ENCODE measurements at places on chromosomes 6 and 20. TPM values are rescaled to one million over a fixed set of nuclear protein-coding genes. Genes with fewer than 3 reads are reported as not detected.

GRCh38 chr6:157560691-157561413, 179.9 kb downstream of the ZDHHC14 start:
- no peak for DNase-seq

- H3K36me3 ChIP-seq = peaks cover 64% of the 10 kb centered on the region
- DNase-seq = no peak
- no peak overlapping the region for H3K27ac ChIP-seq
- no peaks in the 10 kb centered on the region for H3K27me3 ChIP-seq
- no peaks in the 10 kb centered on the region for H3K4me1 ChIP-seq
These were observed 15.2 kb downstream of the GTPBP2 start for GRCh38 chr6:43613721-43614395.

GRCh38 chr6:72916298-72916697, 294.4 kb downstream of the KCNQ5 start:
- no peak overlapping the region for H3K4me3 ChIP-seq
- H3K36me3 ChIP-seq = no peaks in the 10 kb centered on the region
- no peaks in the 10 kb centered on the region for H3K4me1 ChIP-seq
- no peak overlapping the region for H3K27ac ChIP-seq
- DNase-seq = no peak

DNA sequence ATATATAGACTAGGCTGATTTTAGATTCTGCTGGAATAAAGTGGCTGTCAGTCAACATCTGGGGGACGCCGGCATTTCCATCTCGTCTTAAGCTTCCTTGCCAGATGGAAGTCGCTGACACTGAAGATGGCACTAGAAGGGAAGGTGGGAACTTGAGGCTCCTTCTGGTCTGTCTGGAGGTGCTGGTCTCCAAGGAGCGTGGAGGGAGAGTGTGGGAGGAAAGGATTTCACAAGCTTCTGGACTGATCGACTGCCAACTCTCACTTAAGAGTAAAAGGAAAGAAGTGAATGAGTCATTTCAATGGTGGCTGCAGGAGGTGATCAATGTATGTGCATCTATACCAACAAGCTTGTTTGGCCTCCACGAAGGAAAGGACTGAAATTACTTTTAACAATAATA, 40.4 kb downstream of the DUSP22 start:
- DNase-seq = no peak
- peaks cover 37% of the 10 kb centered on the region for H3K4me1 ChIP-seq
- no peaks in the 10 kb centered on the region for H3K36me3 ChIP-seq
- H3K27ac ChIP-seq = no peak overlapping the region
- no peak overlapping the region for H3K4me3 ChIP-seq

- no peaks in the 10 kb centered on the region for H3K27me3 ChIP-seq
- H3K4me1 ChIP-seq = no peaks in the 10 kb centered on the region
- H3K4me3 ChIP-seq = no peak overlapping the region
These were observed 127.6 kb downstream of the MAP3K7 start for GRCh38 chr6:90459225-90459758.

- H3K27me3 ChIP-seq = no peaks in the 10 kb centered on the region
- peaks cover 26% of the 10 kb centered on the region for H3K4me1 ChIP-seq
- peaks cover 9% of the 10 kb centered on the region for H3K36me3 ChIP-seq
- H3K27ac ChIP-seq = no peak overlapping the region
These were observed 3.8 kb downstream of the AAR2 start for GRCh38 chr20:36240076-36240475.

GRCh38 chr20:25619514-25619913, 4.3 kb downstream of the NANP start:
- H3K36me3 ChIP-seq = peaks cover 8% of the 10 kb centered on the region
- peaks cover 6% of the 10 kb centered on the region for H3K4me1 ChIP-seq
- no peak for DNase-seq
- H3K27ac ChIP-seq = no peak overlapping the region

DNA sequence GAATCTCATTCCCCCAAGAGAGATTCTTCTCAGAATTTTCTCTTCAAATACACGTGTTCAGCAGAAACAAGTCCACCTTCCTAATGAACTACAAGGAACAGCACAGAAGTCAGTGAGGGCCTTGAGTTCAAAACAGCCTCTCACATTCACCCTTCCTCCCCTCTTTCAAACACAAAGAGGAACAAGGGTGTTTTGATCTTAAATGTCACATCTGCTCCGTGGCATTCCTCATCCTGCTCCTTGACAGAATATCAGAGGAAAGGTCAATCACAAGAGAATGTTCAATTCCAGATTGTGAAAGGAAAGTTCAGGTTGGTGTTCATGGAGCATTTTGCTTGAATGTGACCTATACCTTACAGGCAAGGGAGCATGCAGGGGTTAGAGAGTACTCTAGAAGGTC, 35.6 kb upstream of the FAM210B start:
- no peaks in the 10 kb centered on the region for H3K36me3 ChIP-seq
- H3K27ac ChIP-seq = no peak overlapping the region
- no peak for DNase-seq

GRCh38 chr6:148674306-148674705, 72.5 kb upstream of the UST start:
- no peaks in the 10 kb centered on the region for H3K27me3 ChIP-seq
- H3K4me1 ChIP-seq = no peaks in the 10 kb centered on the region
- no peaks in the 10 kb centered on the region for H3K36me3 ChIP-seq
- no peak overlapping the region for H3K4me3 ChIP-seq
- no peak for DNase-seq

DNA sequence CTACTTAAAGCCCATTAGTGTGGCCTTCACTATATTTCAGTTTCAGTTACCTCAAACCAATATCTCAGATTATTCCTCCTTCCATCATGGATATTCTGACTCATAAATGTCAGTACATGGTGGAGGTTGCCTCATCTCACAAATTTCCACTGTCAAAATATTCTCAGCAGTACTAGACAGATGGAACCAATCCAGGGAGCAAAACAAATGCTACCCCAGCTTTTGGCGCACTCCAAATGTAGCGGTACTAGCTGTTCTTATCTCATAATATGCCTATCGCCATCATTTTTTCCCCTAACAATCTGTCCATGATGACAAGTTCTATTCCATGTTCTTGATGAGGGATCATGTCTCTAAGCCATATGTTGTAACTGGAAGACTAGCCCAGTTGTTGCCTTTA, 1026.1 kb downstream of the KIF16B start:
- H3K4me3 ChIP-seq = no peak overlapping the region
- no peaks in the 10 kb centered on the region for H3K4me1 ChIP-seq
- no peak for DNase-seq
- no peaks in the 10 kb centered on the region for H3K36me3 ChIP-seq
- H3K27ac ChIP-seq = no peak overlapping the region

DNA sequence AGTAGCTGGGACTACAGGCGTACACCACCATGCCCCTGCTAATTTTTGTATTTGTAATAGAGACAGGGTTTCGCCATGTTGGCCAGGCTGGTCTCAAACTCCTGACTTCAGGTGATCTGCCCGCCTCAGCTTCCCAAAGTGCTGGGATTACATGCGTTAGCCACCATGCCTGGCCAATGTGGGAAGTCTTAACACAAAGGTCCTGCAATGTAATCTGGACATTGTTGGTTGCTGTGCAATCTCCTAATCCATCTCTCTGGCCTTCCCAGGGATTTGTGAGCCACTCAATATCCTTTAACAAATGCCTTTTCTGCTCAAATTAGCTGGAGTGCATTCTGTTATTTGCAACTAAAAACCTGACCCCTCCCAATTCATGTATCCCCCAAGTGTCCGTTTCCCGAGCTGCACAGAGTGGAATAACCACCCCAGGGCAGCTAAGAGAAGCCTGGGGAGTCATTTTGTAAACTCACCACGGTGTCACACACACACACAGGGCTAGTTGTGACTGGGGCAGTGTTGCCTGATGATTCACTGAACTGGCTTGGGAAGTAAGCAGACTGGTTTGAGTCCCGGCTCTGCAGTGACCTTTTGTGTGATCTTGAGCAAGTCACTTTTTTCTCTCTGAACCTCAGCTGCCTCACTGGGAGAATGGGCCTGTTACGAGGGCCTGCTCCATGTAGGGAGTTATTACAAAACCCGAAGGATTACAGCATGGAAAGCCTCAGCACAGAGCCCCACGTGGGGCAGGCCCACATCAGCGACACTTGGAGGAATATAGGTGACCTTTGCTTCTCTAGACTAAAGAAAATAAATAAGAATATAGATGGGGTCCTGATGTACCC, 152.3 kb downstream of the ZMYND8 start:
- no peak overlapping the region for H3K4me3 ChIP-seq
- peaks cover 10% of the 10 kb centered on the region for H3K36me3 ChIP-seq
- DNase-seq = no peak
- no peaks in the 10 kb centered on the region for H3K27me3 ChIP-seq
- H3K4me1 ChIP-seq = peaks cover 3% of the 10 kb centered on the region

GRCh38 chr6:44485601-44486401, 98.3 kb downstream of the CDC5L start:
- no peak overlapping the region for H3K4me3 ChIP-seq
- no peak overlapping the region for H3K27ac ChIP-seq
- H3K27me3 ChIP-seq = no peaks in the 10 kb centered on the region
- H3K36me3 ChIP-seq = no peaks in the 10 kb centered on the region
- no peak for DNase-seq
- peaks cover 5% of the 10 kb centered on the region for H3K4me1 ChIP-seq

DNA sequence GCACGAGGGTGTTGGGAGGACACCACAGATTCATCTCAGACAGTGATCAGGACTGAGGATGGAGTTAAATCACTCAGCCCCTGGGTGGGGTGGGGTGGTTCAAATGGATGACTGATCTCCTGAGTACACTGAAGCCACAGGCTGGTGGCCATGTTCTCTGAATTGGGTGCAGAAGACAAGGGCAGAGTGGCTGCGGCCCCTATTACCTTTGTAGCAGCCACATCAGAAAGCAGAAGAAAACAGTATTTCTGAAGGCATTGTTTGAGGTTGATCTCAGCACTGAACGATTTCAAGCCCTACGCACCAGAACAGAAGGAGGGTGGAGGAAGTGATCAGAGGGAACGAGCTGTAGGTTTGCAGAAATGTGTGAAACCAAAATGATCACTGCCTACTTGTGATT, 71.6 kb downstream of the SH3BGRL2 start:
- H3K27ac ChIP-seq = no peak overlapping the region
- DNase-seq = no peak
- H3K27me3 ChIP-seq = no peaks in the 10 kb centered on the region
- no peaks in the 10 kb centered on the region for H3K36me3 ChIP-seq
- no peak overlapping the region for H3K4me3 ChIP-seq

DNA sequence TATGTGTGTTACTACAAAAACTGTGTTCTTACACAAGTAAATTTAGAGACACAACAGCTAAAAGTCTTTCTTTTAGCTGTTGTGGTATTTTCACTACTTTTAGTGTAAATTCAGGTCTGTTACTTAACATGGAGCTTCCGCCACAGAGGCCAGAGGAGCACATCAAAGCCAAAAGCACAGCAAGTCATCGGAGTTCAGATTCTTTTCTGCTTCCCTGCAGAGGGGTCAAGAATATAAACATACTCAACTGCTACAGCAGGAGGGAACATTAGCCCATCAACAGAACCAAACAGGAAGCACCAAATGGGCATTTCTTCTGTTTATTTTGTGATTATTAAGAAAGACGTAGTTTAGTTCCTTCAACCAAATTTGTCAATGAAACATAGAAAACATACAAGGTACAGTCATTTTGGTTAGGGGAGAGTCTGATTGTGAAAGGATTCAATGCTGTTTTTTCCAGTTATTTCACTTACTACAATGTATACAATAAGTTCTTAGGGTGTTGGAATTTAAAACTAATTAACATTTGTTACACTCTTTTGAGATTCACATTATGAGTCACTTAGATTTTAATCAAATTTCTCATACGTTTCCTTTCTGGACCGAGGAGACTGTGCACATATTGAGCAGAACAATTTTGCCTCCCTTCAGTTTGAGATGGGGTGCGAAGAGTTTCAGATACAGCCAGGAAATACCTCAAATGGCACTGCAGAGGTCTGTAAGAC, 42.8 kb upstream of the DSE start:
- no peak overlapping the region for H3K4me3 ChIP-seq
- no peaks in the 10 kb centered on the region for H3K27me3 ChIP-seq
- no peaks in the 10 kb centered on the region for H3K36me3 ChIP-seq
- H3K27ac ChIP-seq = peak overlapping the region; percentile 59

- H3K27ac ChIP-seq = no peak overlapping the region
- H3K4me3 ChIP-seq = no peak overlapping the region
- H3K27me3 ChIP-seq = no peaks in the 10 kb centered on the region
- H3K4me1 ChIP-seq = no peaks in the 10 kb centered on the region
- no peaks in the 10 kb centered on the region for H3K36me3 ChIP-seq
These were observed 50.7 kb upstream of the CD83 start for GRCh38 chr6:14066782-14067406.

DNA sequence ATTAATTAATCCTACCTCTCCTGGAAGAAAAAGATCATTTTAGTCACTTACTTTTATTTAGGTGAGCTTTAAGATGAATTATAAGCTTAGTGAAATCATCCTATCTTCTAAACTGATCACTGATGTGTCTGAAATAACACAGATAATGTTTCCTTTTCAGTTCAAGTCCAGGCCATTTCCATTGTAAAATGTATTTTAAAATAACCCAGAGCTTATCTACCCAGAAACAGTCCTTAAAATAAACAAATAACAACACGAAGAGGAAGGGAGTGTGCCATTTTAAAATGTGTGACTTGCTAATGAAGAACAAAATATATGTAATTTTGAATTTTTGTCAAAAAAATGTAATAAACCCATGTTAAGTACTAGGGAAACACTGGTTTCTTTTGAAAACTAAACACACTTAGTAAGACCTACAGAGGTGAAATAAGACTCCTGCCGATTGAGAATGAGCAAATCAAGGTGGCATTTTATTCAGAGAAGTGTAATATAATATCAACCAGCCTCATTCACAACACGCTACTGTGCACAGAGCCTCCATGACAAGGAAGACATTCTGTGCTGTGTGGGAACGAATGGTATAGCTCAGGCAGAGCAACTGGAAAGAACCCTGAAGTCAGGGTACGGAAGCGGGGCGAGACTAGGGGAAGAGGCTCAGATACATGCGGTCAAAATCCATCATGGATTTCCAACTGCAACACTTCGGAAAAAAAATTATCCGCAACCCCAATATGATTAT, 7.7 kb downstream of the LRP11 start:
- peaks cover 21% of the 10 kb centered on the region for H3K4me1 ChIP-seq
- H3K4me3 ChIP-seq = no peak overlapping the region
- DNase-seq = no peak
- no peaks in the 10 kb centered on the region for H3K27me3 ChIP-seq
- H3K27ac ChIP-seq = no peak overlapping the region

- DNase-seq = peak; percentile 79
- no peaks in the 10 kb centered on the region for H3K36me3 ChIP-seq
- no peaks in the 10 kb centered on the region for H3K27me3 ChIP-seq
- H3K4me1 ChIP-seq = peaks cover 29% of the 10 kb centered on the region
These were observed 35.9 kb upstream of the FAM50B start for GRCh38 chr6:3813150-3813780.

GRCh38 chr20:43955062-43955749, 40.6 kb downstream of the TOX2 start:
- no peak overlapping the region for H3K4me3 ChIP-seq
- peaks cover 25% of the 10 kb centered on the region for H3K4me1 ChIP-seq
- no peaks in the 10 kb centered on the region for H3K36me3 ChIP-seq
- no peak for DNase-seq
- H3K27ac ChIP-seq = no peak overlapping the region
- no peaks in the 10 kb centered on the region for H3K27me3 ChIP-seq

GRCh38 chr20:22546344-22546743, 38.0 kb downstream of the FOXA2 start:
- H3K4me1 ChIP-seq = no peaks in the 10 kb centered on the region
- no peak for DNase-seq
- no peak overlapping the region for H3K4me3 ChIP-seq
- no peak overlapping the region for H3K27ac ChIP-seq
- no peaks in the 10 kb centered on the region for H3K27me3 ChIP-seq
- H3K36me3 ChIP-seq = no peaks in the 10 kb centered on the region

Gene CLPSL2
- not detected for polyA plus RNA-seq

Gene RPP40
- polyA plus RNA-seq = 13.7 TPM

Gene KCNS1
- polyA plus RNA-seq = not detected

Gene FYN
- polyA plus RNA-seq = 29.4 TPM

Gene TMEM74B
- 0.55 TPM for polyA plus RNA-seq

Gene CDC5L
- polyA plus RNA-seq = 15.6 TPM

Gene FAXC
- under 0.01 TPM for polyA plus RNA-seq

Gene STX11
- 13.7 TPM for polyA plus RNA-seq

Data from heart left ventricle (tissue), 16 donors.